ENCODE measurements at places on chromosomes 3 and 15. TPM values are rescaled to one million over a fixed set of nuclear protein-coding genes. Genes with fewer than 3 reads are reported as not detected.

DNA sequence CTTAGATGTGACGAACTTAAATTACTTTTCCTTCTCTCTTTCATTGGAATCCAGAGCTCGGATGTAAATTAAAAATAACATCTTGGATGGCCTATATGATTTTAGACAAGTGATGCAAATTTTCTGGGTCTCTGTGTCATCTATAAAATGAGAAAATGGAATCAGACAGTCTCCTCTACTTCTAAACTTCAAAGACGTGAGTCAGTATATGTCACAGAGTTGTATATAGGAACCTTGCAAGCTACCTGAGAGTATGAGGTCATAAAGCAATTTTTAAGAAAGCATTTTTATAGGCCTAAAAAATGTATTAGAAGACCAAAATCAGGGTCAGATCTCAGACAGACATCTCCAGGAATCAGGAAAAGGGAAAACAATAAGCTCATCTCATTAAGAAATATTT, 128.3 kb downstream of the TBL1XR1 start:
- no peak for DNase-seq

DNA sequence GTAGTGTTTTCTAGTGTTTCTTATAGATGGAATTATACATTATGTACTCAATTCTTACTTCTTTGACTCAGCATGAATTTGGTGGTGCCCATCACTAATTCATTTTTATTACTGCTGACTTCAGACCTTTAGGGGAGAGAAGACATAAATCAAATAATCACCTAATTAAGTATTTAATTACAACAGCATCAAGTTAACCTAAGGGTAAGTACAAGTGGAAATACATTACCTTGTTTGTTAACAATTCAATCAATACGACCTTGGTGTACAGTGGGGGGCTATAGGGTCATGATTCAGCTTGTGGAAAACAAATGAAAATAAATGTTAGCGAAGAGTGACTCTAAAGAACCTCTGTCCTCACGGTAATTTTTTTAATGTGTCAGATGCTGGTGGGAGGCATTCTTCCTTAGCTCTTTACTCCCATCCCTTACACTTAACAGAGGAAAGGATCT, 538 bp upstream of the CAPN7 start:
- DNase-seq: no peak

- DNase-seq: no peak
Measured at GRCh38 chr3:23072693-23073092, 130.4 kb upstream of the UBE2E2 start.

GRCh38 chr3:18443665-18444594, 18.8 kb upstream of the SATB1 start:
- DNase-seq: no peak

GRCh38 chr15:51503003-51503402, 119.6 kb downstream of the DMXL2 start:
- DNase-seq: no peak

- DNase-seq: no peak
Measured at GRCh38 chr3:112776836-112777235, 69.8 kb downstream of the CD200R1L start.

The SLC12A8 gene
- total RNA-seq: under 0.01 TPM

DNA sequence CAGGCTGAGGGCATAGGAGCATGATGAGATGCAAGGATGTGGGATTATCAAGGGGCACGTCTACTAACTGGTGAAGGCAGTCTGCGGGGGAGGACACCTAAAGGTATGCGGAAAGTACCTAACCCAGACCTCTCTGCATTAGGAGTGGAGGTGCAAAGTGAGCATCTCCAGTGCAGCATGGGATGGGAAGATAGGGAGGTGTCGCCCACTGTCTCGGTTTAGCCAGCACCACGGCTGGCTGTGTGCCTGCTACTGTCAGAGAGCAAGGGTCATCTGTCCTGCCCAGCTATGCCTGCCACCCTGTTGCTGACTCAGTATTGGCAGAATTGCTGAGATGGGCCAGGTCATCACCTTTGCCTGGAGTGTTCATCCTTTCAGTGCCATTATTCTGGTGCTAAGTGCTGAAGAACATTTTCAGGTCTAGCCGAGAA, 40.1 kb downstream of the OXNAD1 start:
- DNase-seq: no peak

- peak; percentile 46 for DNase-seq
Measured at GRCh38 chr3:16529264-16529663, 15.8 kb upstream of the RFTN1 start.

DNA sequence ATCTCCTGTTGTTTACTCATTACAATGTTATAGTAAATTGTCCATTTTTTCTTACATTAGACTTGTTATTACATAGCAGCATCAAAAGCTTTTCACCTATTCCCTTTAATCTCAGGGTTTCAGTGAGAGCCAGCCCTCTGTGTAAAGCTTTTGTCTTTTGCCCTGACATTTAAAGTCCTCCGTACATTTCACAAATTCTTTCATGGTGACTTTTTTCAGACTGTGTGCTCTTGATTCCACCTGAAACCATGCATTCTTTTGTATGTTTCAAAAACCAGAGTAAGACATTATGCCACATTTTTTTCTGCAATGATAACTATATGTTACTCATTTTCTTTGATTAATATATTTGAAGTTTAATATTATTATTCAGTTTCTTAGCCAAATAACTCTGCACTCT, 781.4 kb upstream of the ROBO1 start:
- DNase-seq: no peak

GRCh38 chr3:182108371-182108770, 396.6 kb downstream of the SOX2 start:
- no peak for DNase-seq

DNA sequence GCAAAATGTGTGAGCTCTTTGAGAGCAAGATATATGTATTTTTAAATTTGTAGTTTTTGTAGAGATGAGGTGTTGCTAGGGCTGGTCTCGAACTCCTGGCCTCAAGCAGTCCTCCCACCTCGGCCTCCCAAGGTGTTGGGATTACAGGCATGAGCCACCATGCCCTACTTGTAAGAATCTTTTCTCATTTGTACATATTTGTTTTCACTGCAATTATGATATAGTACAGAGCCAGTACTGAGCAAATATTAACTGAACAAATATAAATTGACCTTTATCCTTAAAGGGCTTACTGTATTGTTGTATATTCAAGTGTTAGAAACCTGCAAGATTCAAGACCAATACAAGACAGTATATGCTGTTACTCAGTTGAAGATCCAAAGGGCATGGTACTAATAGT, 53.4 kb downstream of the GTF2E1 start:
- no peak for DNase-seq

GRCh38 chr3:123377243-123377740, 71.6 kb downstream of the ADCY5 start:
- no peak for DNase-seq

The NUP210 gene
- total RNA-seq: 140 TPM

GRCh38 chr3:109334572-109334971, 2.8 kb downstream of the DPPA4 start:
- no peak for DNase-seq

DNA sequence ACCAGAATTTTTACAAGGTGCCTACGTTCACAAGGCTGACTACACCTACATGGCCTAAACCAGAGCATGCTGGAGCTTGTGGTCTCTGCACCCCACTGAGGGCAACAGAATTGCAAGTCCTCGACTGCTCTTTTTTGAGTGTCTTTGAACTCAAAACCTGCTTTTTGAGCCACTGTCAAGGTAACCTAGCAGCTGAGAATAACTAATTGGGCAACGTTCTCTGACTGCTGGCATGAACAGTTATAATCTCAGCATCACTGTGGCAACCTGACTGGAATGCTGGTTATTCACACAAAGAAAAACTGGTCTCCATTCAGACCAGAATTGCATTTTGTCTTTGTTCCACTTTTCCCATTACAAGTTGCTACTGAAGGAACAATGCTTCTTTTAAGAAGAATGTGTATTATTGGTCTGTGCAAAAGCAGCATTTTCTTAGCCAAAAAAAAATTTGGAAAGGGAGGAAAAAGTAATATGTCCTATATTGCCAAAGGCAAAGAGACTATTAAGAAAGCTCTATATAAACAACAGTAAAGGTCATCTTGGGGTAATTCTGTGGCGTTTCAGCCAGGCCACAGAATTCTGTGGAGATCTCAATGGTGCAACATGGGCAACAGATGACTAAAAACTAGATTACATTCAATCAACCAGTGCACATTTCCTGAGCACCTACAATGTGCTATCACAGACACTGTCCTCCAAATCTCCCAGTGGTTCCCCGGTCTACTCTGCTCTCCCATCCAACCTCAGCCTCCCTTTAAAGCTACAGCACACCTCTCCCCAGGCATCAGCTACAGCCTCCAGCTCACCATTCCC, 76.8 kb downstream of the TNIK start:
- DNase-seq: no peak

DNA sequence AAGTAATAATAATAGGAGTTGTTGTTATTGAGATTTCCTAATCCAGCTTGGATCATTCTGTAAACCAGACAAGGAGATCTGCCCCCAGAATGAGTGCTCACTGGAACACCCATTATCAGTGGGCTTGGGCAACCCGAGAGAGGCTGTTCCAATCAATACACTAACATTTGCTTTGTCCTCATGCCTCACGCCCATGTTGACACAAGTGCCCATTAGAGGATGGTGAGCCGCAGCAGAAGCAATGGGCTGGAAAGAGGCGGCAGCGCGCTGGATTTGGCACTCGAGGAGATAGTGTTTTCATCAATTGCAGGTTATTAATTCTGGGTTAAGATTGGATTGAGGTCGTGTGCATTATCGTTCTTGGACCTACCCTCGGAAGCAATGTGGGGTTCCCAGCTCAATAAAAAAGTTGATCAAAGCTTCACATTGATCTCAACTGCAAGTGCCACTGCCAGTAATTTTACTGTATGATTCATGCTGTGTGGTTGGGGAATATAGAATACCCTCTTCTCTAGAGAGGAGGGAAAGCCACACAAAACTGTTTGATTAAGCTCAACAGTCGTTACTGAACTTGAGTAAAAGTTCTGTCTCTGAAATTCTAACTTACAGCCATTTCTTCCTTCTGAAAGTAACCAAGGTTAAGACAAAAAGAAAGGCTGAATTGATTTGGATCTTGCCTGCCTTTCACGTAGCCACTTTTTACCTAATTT, 15.7 kb downstream of the LYZL4 start:
- DNase-seq: no peak

DNA sequence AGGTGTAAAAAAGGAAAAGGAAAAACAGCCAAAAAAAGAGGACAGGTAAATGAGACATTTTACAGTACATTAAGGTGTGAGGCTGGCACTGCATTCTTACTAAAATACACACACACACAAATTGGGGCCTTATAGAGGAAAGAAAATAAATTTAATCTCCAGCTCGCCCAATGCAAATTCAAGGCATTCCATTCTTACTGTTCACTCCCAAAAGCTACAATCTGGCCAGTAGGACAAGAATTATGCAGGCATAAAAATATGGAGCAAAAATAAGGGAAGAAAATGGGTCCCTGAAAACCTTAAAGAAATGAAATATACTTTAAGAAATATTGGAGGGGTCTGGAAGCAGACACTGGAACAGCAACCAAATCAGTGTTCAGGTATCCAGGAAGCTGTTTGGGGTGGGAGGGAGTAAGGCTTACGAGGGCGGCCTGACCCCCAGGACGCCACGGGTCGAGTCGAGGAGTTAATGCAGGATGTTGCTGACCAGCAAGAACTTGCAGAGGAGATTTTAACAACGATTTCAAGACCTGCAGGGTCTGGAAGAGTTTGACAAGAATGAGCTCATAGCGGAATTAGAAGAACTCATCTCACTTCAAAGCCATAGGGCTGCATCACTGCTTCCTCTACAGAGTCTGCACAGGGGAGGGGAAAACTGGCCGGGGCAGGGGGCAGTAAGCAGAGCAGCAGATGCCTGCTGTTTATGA, 245.5 kb downstream of the TBL1XR1 start:
- DNase-seq: no peak

DNA sequence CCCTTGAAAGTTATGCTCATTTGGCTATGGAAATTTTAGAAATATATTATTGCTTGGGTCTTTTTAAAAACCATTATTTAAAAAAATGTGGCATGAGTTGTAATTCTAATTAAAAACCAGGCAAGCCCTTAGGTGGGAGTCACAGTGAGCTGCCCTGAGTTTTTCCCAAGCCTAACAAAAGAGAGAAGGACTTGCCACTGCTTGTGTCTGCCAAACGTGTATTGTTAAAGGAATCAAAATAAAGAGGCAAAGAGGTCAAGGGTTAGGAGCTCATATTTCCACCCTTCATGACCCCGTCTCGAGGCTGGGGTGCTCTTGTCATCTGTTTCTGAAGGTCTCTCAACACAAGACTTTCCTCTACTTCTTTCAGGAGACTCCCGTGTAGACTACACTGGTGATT, 321.1 kb downstream of the ZIC1 start:
- DNase-seq: no peak

- DNase-seq: no peak
Measured at GRCh38 chr15:70033109-70033508, 64.6 kb downstream of the TLE3 start.

The SKOR1 gene
- 1.1 TPM for total RNA-seq

The GOLGA8J gene
- under 0.01 TPM for total RNA-seq

GRCh38 chr3:179147514-179147872, 664 bp upstream of the PIK3CA start:
- no peak for DNase-seq

DNA sequence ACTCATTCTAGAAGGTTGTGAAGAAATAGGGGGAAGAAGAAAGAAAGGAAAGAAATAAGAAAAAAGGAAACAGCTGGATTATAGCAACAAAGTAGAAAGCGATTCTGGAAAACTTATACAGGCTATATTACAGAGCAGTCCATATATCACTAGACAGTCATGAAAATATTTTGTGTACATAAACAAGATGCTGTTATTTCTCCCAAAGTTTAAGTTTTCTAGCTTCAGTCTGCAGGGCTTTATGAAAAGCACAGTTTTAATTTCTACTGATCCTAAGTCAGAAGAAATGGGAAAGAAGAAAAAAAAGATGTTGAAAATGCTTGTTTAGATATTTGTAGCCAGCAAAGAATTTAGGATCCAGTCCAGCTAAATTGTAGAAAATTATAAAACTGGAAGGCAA, 321.4 kb upstream of the NDN start:
- DNase-seq: no peak

The GUCA1C gene
- not detected for total RNA-seq

DNA sequence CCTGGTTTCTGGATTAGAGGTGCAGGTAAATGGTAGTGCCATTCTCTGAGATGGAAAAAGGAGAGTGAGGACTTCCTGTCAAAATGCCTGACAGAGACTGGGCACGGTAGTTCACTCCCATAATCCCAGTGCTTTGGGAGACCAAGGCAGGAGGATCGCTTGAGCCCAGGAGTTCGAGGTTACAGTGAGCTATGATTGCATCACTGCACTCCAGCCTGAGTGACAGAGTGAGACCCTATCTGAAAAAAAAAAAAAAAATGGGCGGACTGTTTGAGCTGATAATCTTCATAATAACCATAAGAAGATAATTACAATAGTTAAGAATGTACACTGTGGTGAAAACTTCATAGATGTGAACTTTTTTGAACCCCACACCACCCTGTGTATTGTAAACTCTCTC, 44.2 kb downstream of the HRH1 start:
- no peak for DNase-seq

GRCh38 chr3:176431038-176431418, 766.3 kb downstream of the TBL1XR1 start:
- DNase-seq: no peak

The GASK1A gene
- total RNA-seq: 1.6 TPM

GRCh38 chr3:182848906-182849305, 55.6 kb downstream of the ATP11B start:
- DNase-seq: no peak

Measured in hematopoietic multipotent progenitor cell (in vitro differentiated cells).